SK-MEL-5 (cell line): ENCODE measurements at places on chromosomes 4 and X.
A peak's percentile ranks its signal among the peaks of the same experiment; 100 is the strongest.

GRCh38 chrX:14173873-14174272, 144.2 kb upstream of the GEMIN8 start:
- no peak for DNase-seq

DNA sequence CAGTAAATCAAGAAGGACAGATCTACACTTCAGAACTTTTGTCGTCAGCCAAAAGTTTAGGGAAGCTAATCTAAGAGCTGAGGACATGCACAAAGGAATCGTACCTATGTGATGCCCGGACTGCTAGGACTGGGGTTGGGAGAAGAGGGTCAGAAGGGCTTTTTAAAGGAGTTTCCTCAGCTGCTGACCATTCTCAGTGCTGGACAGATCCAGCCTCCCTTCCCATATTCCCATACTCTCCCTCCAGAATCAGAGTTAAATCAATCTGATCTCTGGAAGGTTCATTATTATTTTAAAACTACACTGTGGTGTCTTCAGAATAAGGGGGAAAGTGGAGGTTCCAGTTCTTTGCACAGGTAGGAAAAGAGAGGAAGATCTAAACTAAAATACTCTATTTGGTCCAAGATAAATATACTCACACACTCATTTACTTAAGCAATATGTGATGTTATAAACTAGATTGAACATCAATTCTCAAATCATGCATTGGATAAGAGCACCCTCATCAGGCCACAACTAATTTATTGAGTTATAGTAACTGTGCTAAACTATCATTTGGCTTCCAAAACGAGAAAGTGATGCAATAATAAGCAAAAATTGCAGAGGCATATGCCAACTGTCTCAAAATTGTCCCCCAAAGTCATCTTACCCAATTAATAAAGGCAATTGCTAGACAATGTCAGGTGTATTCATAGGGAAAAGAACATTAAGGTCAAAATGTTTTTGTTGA, 124.7 kb downstream of the HNRNPD start:
- DNase-seq = no peak

DNA sequence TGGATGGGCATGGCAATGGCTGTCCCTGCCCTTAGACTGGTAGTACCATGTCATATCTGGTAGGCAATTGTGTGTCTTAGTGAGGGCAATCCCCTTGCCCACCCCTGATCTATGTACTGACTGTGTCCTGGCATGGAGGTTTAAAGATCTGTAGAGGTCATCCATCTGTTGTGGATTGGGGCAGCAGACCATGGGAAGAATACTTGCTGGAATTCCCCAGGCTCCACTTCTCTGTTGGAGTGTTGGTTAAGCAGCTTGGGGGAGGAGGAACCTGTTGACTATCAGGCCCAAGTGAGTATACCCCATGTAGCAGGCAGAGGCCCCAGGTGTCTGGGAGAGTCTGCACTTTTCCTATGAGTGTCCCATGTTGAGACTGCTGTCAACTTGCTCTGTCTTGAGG, 246.7 kb upstream of the DIPK2B start:
- no peak for DNase-seq

- no peak for DNase-seq
Measured at GRCh38 chrX:53249408-53250042, 24.5 kb upstream of the KDM5C start.

DNA sequence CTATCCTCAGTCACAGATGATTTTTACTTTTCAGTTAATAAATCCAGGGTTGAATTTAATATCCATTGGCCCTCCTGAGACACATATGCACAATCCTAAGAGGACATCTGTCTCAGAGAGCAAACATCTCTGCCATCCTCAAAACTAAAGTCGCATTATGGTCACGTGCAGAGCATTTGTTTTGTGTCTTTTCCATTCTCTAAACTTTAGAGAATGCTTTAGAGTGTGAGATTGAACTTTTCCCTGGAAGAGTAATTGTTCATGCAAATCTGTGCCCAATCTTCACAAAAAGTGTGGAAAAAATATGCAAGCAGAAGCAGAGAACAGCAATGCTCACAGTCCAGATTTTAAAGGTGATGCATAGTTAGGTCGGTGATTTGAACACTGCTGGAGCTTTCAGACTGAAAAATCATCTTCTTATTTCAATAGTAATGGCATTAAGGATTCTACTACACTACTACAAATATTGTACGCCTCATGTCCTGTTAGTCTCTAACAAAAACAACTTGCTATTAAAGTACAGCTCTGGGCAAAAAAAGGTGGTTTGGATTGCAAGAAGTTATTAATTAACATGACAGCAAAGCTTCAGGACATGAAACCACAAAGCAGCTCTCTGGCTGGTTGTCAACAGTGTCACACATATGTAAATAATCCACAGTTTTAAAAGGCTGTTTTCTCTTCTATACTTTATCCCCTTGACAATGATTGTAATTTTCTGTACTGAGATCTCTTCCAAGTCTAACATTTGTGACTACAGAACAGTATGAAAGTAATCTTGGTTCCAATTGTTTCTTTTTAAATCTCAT, 19.9 kb downstream of the DCHS2 start:
- no peak for DNase-seq

- DNase-seq = peak; percentile 0
Measured at GRCh38 chr4:103754844-103755243, 35.1 kb upstream of the TACR3 start.

GRCh38 chr4:186871856-186872255, 148.2 kb upstream of the FAT1 start:
- DNase-seq = no peak
